ENCODE measurements at places on chromosomes 3 and 15.

DNA sequence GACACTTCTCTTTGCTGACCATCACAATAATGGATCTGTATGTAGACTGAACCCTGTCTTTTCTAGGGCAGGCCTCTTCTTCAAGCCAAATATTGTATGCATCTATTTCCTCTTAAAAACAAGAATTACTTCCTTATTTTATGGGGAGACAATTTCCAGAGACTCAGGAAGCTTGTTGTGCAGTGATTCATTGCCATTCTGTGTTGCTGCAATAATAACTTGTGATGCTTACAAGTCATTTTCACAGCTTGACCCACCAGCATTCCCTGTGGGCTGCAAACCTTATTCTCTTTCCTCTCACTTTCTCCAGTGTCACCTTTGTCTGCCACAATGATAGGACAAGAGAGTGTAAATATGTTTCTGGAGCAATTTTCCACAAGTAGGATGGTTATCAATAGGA is 276.7 kb upstream of the SGO1 start:
- DNase-seq: no peak

- no peak for DNase-seq
Measured at GRCh38 chr3:14634763-14635400, 16.7 kb upstream of the CCDC174 start.

DNA sequence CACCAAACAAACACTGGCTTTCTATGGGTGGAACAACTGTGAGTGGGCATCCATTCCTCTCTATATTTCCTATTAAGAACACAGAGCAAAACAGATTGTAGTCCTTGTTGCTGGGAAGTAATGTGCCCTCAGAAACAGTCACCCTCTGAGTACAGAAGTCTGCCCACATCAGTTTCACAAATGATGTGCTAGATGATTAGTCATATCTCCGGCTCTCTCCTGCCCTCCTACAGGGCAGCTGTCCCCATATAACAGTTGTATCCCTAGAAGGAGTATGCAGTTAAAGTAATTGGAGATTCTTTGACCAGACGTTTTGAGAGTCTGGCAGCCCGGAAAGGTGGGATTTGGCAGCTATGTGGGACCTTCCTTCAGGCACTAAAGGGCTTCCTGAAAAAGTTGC is 159.9 kb downstream of the APBA2 start:
- peak; percentile 26 for DNase-seq

- peak; percentile 80 for DNase-seq
Measured at GRCh38 chr15:98896802-98897732, 110.5 kb downstream of the PGPEP1L start.

DNA sequence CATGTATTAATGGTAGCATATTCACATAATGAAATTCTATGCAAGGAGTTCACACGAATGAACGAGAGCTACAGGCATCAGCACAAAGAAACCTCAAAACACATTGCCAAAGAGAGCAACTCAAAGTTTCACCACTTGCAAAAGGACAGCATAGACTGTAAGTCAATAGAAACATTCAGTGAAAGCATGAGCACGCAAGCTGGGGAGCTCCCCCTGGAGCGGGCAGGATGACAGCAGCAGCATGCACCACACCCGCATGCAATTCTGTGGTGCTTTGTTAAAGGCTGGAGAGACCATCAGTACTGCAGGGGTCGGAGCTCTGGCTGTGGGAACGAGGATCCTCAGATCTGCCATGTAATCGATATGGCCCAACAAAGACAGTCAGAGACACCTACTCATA is 18.7 kb downstream of the OCA2 start:
- DNase-seq: no peak

DNA sequence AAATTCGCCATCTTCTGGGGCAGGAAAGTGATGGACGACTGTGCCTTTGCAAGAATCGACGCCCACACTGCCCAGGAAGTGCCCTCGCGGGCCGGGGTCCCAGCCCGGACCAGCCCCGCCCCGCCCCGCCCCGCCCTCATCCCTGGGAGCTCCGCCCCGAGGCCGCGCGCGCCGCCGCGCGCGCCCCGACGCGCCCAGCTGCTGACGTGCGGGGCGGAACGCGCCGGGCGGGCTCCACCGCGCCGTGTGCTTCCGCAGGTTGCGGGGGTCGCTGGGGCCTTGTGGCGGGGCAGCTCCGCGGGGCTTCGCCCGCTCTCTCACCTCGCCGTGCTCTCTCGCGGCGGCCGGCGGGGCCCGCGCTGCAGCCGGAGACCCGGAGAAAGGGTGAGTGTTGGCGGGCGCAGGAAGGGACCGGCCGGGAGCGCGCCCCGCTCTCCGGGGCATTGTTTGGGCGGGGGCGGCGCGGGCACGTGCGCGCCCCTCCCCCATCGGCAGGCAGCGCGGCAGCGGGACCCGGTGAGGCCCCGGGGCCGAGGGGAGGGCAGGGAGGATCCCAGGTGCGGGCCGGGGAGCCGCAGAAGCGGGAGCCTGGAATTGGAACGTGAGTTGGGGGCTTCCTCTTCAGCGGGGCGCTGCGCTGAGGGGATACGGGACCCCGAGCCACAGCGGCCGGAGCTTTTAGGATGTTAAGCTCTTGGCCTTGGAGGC is at the start of gene YEATS2:
Gene YEATS2 (plus strand): TSS at position 188 of the 708 bp plus-strand sequence. CDS start 17,366 bp downstream, outside the sequence.
- DNase-seq: peak; percentile 93

- DNase-seq: peak; percentile 18
Measured at GRCh38 chr3:101531473-101532086, 18.6 kb upstream of the SENP7 start.

- DNase-seq: no peak
Measured at GRCh38 chr3:96700322-96701315, 113.8 kb upstream of the EPHA6 start.

GRCh38 chr3:109337393-109337792 is at the start of gene DPPA4:
Gene DPPA4 (minus strand): TSS chr3:109337546. CDS start chr3:109337517, 29 bp downstream.
- DNase-seq: no peak

GRCh38 chr3:158086361-158086760 is 19.9 kb downstream of the SHOX2 start:
- DNase-seq: no peak

GRCh38 chr15:48682942-48683651 is 37.6 kb upstream of the FBN1 start:
- no peak for DNase-seq

DNA sequence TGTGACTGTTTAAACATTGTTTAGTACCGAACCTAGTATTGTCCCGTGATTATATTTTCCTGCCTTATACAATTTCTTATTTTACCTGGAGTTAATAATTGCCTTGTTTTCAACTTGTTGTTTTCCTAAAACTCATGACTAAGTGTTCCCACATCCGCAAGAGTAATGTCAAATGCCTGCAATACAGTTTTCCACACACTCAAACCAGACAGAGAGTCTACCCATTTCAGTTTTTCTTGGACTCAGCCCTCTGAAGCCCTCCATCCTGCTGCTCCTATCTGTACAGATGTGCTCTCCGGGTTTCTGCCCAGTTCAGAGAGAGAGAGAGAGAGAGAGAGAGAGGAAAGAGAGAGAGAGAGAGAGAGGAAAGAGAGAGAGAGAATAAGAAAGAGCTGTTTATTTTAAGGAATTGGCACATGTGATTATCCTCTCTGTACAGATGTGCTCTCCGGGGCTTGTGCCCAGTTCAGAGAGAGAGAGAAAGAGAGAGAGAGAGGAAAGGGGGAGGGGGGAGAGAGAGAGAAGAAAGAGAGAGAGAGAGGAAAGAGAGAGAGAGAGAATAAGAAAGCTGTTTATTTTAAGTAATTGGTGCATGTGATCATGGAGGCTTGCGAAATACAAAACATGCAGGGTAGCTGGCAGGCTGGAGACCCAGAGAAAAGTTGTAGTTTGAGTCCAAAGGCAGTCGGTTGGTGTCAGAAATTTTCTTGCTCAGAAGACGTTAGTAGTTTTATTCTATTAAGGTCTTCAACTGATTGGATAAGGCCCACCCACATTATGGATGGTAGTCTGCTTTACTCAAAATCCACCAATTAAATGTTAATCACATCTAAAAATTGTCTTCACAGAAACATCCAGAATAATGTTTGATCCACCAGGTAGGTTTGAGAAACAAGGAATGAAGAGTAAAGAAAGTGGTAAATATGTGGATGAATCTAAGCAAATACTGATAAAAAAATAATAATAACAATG is 104.1 kb upstream of the GOLGA8J start:
- no peak for DNase-seq

GRCh38 chr3:45832699-45833098 is 9.2 kb downstream of the LZTFL1 start:
- peak; percentile 3 for DNase-seq

DNA sequence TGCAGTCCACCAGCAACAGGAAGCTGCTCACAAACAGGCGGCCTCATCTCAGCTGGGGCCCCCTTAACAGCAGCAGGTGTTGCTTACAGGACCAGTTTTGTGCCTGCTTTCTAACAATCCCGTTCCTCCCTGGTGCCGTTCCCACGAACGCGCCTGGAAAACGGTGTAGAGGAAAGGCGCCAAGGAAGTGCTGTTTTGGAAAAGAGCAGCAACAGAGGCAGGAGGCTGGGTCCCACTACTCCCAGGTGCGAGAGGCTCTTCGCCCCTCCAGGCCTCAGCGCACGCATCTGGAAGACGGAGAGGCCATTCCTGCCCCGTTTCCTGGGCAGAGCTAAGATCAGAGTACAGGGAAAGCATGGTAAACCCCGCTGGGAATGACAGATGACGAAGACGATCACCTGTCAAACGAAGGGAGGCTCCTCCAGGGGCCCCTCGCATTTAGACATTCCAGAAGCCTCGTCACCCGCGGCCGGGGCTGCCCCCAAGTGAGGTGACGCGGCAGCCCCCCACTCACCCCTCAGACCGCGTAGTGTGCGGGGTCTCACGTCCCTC is 603 bp downstream of the SCAPER start:
- peak; percentile 44 for DNase-seq

DNA sequence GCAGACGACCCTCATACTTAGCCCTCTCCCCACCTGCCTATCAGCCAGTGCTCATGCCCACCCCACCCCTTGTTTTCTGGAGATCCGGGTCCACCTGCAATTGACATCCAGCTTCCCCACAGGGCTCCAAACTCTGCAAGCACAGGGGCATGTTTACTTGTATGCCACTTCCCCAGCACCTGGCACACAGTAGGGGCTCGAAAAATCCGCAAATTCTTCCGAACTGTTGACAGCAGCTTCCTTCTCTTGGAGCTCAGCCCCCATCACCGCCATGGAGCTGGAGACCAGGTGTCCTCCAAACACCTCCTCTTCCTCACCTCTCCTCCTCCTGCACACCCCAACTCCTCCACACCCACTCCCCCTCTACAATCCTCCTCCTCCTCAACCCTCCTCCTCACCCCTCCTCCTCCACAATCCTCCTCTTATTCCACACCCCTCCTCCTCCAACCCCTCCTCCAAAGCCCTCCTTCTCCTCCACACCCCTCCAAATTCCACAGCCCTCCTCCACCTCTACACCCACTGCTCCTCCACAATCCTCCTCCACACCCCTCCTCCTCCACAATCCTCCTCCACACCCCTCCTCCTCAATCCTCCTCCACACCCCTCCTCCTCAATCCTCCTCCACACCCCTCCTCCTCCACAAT is 70.4 kb upstream of the BLM start:
- no peak for DNase-seq

DNA sequence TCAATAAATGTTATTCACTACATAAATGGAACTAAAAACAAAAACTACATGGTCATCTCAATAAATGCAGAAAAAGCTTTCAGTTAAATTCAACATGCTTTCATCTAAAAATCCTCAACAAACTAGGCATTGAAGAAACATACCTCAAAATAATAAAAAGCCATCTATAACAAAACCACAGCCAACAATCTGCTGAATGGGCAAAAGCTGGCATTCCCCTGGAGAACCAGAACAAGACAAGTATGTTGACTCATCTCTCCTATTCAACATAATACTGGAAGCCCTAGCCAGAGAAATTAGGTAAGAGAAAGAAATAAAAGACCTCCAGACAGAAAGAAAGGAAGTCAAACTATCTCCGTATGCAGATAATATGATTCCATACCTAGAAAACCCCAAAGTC is 759.9 kb downstream of the EPHA3 start:
- DNase-seq: no peak

GRCh38 chr3:24661175-24661584 is 166.5 kb upstream of the THRB start:
- no peak for DNase-seq

GRCh38 chr15:91866971-91867372 is 13.5 kb downstream of the SLCO3A1 start:
- DNase-seq: no peak

GRCh38 chr3:187445356-187445755 is 77.2 kb downstream of the RTP4 start:
- no peak for DNase-seq

GRCh38 chr3:8739757-8740504 is 6.3 kb downstream of the CAV3 start:
- DNase-seq: peak; percentile 88

GRCh38 chr3:195208183-195208582 is 62.8 kb downstream of the XXYLT1 start:
- no peak for DNase-seq

DNA sequence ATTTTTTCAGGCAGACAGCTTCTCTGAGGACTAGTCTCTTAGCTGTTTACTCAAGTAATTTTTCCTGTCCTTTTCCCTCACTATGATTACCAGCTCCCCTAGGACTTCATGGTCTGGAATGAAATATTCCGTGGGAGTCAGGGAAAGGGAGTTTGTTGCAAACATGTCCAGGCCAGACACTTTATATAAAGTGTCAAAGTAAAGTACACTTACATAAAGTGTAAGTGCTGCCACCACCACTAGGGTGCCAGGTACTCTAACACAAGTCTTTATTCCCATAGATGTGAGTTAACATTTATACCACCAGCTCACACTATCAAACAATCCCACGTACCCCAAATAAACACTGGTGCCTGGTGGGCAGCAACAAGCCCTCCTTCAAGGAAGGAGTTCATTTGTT is 179.8 kb downstream of the SNRPN start:
- no peak for DNase-seq

DNA sequence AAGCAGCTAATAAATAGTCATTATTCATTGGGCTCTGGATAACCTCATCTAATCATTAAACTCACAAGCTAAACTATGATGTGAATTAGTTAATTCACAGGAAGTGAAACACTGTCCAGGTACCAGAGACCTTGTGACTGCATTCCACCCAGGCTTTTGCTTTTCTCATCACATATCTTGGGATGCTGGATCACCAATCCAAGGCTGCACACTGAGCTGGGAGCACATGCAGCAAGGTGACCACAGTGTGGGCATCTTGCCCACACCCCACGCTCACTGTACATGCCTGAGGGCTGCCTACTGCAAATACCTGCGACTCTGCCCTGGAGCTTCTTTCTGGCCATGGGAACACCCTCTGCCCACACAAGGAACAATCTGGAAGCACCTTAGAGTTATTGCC is 40.6 kb upstream of the TNFAIP8L3 start:
- DNase-seq: no peak

- DNase-seq: no peak
Measured at GRCh38 chr15:29126821-29127461, 142.7 kb downstream of the NSMCE3 start.

DNA sequence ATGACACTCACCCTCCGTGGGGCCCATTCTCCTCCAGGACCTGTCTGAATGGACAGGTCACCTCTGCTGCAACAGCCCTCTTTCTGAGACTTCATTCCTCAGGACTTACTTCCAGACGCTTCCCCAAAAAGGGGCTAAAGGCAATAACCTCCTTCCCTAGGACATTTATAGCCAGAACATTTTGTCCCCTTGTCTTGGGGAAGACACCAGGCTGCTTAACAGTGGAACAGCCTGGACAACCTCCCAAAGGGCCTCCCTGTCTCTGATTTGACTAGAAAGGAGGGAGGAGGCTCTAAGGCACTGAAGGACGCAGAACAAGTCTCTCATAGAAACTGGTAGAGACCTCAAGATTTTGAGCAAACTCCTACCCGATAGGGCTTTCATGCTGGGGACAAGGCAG is 32.7 kb downstream of the ADCY5 start:
- no peak for DNase-seq
